ENCODE measurements at places on chromosomes 11 and 22.

DNA sequence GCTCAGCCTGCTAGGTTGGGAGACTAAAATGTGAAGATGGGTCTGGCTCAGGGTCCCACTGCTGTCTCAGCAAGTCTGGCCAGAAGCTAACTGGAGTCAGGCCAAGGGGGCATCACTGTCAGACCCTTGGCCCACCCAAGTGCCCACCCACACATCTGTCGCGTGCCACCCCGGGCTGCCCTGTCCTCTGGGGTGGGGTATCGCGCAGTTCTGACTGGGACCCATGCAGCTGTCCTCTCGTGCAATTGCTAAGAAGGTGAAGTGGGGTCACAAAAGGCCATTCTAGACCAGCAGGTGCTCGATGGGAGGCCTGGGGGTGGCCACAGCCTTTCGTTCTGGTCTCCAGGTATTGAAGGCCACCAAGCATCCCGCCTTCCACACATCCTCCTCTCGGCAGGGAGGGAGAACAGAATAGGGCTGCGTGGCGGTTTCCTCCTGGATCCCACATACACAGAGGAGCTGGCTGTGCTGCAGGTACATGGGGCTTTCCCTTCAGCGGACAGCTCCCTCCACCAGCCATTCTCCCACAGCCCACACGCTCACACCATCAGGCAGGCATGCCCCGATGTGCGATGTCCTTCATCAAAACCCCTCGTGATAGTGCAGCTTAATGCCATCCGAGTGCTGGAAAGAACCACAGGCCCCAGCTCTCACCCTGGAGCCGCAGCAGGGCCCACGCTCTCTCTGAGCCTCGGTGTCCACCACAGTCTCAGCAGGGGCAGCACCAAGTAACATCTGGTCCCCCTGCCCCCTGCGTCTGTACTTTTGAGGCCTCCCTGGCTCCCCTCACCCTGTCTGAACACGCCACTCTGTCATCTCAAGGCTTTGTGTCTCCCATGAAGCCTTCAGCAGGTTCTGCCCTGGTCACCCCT, 37.6 kb downstream of the SHANK2 start:
- DNase-seq, result no peak

GRCh38 chr22:23684026-23684425, 6.8 kb upstream of the RGL4 start:
- no peak for DNase-seq

GRCh38 chr11:118646393-118646792, 33.1 kb downstream of the TREH start:
- DNase-seq, result no peak

GRCh38 chr22:44245867-44246266, 65.1 kb downstream of the PARVG start:
- DNase-seq, result no peak

DNA sequence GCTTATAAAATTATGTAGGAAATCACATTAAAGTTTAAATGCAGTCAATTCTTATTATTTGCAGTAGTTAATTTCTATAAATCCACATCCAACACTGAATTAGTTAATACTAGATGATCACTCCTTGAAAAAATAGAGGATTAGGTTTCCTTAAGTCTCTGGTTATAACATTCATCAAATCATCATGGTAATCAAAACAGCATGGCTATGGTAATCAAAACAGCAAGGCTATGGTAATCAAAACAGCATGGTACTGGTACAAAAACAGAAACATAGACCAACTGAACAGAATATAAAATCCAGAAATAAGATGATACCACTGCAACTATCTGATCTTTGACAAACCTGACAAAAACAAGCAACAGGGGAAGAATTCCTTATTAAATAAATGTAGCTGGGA, 814.6 kb upstream of the CCDC179 start:
- no peak for DNase-seq

DNA sequence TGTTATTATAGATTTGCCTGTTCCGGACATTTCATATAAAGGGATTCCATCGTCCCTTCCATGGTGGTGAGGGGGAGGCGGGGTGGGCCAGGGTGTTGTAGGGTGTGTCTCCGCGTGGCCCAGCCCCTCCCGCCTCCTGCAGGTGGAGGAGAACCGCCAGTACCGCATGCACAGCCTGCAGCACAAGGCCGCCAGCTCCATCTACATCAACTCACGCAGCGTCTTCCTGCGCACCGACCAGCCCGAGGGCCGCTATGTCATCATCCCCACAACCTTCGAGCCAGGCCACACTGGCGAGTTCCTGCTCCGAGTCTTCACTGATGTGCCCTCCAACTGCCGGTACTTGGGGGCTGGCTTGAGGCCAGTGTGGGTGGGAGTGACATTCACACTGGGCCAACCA, 7.5 kb upstream of the MYO7A start:
- DNase-seq, result no peak

- no peak for DNase-seq
These were observed 23.4 kb downstream of the ZNF202 start for GRCh38 chr11:123718063-123718462.

DNA sequence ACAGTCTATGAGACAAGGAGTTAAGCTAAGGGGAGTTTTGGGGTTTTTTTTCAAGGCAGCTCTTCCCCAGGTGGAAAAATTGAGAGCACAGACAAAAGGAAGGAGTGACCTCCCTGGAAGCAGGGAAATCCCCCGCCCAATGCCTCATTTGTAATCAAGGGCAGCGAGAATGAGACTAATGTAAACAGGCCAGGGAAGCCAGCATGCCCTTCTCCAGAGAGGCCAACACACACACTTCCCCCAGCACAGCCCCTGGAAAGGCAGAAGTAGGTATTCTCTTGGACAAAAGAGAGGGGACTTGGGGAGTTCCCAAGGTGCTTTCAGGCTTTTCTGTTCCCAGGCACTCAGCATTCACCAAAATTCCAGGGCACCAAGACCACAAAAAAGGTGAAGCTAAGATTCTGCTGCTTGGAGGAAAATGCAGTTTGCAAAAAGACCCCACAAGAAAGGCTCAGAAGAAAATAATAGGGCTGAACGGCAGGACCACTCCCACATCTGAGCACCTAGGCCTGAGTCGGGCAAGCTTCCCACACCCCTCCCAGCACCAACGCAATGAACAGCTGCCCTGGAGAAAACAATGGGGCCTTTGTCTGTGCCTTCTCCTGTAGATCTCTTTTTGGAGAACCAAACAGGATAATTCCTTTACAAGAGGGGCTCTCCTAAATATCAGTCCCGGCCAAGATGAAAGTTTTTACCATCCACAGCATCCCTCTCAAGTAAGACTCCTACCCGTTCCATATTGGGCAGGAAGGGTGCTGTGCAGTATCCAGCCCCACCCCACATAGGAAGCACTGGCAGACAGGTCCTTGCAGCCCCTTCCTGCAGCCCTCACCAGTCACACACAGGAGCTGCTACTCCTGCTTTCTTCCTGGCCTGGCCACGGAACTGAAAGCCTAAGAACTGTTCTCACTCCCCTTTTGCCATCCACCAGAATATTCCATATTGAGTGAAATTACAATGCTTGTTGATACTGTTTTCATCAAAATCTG, 70.7 kb upstream of the AKIP1 start:
- DNase-seq, result peak; percentile 27

GRCh38 chr11:64207256-64208085, 950 bp downstream of the FERMT3 start:
- peak; percentile 77 for DNase-seq

DNA sequence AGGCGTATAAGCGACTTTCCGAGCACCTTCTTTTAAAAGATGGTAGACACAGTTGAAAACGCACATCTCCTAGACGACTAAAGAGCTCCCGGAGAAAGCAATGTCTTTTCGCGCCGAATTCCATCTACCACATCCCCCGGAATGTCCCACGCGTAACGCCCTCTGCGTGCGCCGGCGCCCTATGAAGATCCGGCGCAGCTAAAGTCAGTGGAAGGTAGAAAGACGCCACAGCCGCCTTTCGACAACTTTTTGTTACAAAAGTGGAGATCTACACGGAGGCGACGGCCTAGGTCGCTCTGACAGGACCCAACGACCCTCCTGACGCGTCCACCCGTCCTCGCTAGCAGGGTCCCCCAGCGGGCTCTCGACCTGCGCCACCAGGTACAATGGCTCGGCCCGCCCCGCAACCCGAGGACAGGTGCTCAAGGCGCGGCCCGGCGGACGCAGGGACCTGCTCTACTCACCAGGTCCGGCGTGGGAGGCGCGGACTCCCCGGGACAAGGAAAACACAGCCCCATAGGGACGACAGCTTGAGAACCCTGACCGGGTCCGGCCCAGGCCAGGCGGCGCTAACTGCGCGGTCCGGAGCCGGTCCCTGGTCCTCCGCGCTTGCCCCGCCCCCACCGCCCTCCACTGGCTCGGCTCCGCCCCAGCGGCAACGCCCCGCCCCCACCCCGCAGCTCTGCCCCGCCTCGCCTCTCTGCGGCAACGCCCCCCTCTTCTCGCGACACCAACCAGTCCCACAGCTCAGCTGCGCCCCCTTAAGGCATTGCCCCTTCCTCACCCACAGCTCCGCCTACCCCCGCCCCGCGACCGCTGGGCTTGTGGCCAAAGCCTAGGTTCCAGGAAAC, at the start of gene SVIP:
Gene SVIP (minus strand): TSS at position 571 of the 851 bp plus-strand sequence. CDS start 53 bp downstream, at position 518.
- peak; percentile 88 for DNase-seq

GRCh38 chr22:45580726-45581381, 78.2 kb downstream of the FBLN1 start:
- no peak for DNase-seq

DNA sequence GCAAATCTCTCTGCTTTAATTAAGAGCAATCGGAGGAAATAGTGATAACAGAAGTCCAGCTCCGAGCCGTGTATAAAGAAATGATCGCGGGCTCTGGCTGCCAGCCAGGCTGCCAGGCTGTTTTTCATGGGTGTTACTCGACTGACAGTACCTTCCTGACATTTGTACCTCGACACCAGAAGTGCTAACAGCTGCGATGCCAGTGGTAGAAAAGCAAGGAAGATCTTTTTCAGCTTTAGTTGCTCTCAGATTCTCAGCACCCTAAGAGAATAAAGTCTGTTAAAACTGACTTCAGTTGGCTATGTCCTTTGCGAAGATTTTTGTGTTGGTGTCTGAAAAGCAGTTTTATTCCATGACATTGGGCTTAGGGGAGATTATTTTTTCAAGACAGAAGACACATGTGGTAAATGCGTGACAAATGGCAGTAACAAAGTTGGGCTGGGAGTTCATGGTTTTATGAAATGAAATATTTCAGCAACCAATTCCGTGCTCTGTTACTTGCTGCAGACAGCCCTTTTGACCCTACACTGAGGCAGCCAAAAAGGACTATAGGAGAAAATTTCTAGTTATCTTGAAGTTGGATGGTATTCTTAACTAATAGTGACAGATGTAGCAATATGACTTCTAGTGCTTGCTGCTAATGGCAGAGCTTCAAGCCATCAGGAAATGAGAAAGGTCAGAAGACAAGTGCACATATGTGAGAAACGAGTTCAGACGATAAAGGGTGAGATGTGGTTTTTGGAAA, 296.2 kb downstream of the CNTN5 start:
- DNase-seq, result no peak

- DNase-seq, result no peak
These were observed 1063.8 kb upstream of the CNTN5 start for GRCh38 chr11:97956904-97957303.

DNA sequence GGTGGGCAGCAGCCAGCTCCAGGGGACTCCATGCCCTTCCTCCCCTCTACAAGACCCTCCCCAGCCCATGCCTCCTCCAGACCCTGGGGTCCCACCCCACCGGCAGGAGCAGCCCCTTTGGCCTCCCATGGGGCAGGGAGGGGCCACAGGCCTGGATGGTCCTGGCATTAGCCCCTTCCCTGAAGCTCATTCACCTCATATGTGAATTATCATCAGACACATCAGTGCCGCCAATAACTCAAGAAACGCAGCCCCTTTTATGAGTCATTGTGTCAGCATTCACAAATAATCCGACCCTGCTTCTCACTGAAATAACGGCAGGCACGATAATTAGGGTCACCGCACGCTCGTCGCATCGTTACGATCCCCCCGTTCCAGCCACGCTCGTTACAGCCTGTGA, 124.2 kb downstream of the BRD1 start:
- no peak for DNase-seq

GRCh38 chr11:84541731-84542340, 1085.3 kb downstream of the DLG2 start:
- DNase-seq, result no peak

- DNase-seq, result no peak
These were observed 18.1 kb downstream of the MCM5 start for GRCh38 chr22:35418088-35418487.

DNA sequence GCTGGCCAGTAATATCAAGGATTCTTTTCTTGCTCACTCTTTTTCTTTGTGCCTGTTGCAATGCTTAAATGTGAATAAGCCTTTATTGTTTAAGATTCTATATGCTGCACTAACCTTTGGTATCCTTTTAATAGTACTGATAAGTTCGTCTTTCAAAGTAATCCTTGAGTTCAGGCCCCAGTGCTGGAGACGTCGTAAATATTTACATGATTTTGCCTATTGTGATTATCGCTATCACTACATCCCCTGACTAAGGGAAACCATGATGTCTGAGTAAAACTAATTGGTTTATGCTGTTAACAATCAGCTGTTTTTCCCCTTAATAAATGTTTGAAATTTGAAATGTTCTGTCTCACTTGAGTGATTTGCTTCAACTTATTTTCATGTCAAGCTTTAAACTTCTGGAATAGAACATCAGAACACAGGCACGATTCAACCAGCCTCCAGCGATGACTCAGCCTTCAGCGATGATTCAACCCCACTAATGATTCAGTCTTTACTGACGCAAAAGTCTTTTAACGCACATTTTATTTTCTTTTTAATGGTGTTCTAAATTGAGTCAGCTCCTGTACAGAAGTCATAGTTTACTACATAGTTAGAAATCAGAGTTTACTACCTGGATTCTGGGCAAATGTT, 3.9 kb downstream of the HTATIP2 start:
- no peak for DNase-seq

DNA sequence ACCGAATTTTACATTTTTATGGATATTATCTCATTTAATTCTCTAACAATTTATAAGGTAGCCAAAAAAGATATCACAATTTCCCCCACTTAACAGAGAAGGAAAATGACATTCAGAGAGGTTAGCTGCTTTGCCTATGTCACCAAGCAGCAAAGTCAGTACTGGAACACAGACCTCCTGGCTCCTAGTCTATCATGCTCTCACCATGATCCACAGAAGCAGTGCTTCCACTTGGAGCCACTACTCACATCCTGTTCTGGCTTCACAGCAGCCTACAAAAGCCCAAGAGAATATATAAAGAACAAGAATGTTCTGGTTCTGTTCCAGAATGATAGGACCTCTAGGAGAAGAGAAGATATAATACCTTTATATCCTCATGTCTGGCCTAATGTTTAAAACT, 59.5 kb upstream of the SCUBE2 start:
- no peak for DNase-seq

- no peak for DNase-seq
These were observed 5.6 kb downstream of the ARHGEF17 start for GRCh38 chr11:73313652-73314051.

GRCh38 chr11:26204101-26204500, 127.8 kb upstream of the ANO3 start:
- DNase-seq, result no peak

DNA sequence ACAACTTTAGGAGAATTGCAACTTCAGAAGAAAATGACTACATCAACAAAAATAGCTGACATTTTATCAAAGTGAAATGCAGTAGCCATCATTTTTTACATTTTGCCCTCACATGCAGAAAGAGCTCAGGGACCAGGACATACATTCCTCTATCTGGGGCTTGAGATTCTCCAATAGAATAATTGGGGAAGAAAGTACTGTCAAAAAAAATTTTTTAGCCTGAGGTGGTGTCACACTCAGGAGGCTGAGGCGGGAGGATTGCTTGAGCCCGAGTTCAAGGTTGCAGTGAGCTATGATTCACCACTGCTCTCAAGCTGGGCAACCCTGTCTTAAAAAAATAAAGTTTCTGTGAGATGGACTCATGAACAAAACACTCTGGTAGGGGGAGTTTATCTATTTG, 32.2 kb upstream of the DEPDC7 start:
- no peak for DNase-seq
